ENCODE measurements at places on chromosomes 11 and 22.

DNA sequence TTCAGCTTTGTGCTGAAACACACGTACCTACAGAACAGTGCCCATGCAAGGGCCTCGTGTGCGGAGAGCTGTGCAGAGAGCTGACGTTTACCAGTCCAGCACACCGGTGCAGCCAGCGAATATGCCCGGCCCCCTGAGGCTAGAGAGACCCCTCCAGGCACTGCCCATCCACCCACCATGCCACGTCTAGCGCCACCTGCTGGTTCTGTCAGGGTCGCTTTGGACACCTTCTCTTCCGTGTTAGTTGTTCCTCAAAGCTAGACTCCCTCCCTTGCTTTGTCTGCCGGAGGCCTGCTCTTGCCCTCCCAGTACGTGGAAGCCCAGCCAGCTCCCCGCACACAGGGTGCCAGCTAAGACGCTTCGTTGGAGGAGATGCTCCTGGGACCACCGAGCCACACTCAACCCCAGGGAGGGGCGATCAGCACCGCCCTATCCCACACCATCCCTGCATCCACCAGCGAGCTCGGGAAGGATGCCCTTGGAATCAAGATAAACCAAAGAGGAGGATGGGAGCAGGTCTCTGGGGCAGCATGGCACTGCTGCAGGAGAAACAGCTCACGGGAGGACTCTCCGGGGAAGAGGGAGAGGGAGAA, 43.4 kb downstream of the CPT1A start:
- peaks cover 6% of the 10 kb centered on the region for H3K4me1 ChIP-seq
- peaks cover 34% of the 10 kb centered on the region for H3K36me3 ChIP-seq
- H3K27me3 ChIP-seq, result no peaks in the 10 kb centered on the region
- DNase-seq, result peak; percentile 57

- no peaks in the 10 kb centered on the region for H3K36me3 ChIP-seq
- DNase-seq, result no peak
Measured at GRCh38 chr11:105923807-105924206, 98.2 kb downstream of the MSANTD4 start.

DNA sequence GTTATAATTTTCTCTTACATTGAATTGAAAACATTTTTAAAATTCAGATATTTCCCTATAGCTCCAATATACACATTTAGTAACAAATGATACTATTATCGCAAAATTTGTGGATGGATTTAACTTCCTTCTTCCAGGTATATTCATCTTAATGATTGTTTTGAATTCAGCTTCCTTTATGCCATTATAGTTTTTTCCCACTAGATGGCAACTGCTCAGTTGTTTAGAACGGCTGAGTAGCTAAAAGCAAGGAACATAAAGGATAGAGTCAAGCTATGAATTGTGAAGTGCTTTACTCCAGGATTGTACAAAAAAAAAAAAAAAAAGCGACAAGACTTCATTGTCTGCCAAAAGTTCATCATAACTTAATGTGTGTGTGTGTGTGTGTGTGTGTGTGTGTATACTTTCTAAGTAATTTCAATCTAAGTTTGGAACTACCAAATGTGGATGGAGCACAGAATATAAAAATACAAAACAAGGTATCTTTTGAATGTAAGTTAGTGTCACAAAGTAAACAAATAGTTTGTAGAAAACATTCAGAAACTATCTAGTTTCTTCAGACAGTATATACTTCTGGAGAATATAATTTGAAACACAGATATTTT, 846.4 kb downstream of the DLG2 start:
- H3K4me3 ChIP-seq, result no peak overlapping the region
- no peaks in the 10 kb centered on the region for H3K36me3 ChIP-seq
- H3K4me1 ChIP-seq, result no peaks in the 10 kb centered on the region
- no peak for DNase-seq
- no peaks in the 10 kb centered on the region for H3K27me3 ChIP-seq

DNA sequence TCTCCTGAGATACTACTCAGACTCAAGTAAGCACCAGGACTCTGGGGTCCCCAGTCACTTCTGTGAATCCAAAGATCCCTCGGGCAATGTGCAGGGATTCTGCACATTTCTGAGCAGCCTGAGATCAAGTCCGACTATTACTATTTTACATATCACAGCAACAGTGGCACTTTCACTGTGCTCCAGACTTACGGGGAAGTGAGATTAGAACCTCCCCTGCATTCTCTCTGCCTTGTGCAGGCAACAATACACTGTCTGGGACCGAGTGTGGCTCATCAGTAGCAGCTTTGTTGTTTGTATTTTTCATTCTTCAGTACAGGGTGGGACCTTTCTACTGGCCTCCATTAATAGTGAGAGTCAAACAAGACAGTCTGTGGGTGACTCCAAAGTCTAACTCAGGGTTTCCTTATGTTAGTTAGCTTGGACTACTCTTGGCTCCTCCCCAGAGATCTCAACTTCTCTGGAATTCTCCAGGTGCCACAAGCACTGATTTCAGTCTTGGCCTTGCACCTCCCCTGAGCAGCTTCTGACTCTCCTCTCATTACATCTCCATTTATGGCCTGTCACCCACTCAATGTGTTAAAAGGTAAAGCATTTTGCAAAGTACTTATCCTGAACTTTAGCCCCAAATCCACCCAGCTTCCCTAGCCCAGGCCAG, 76.2 kb upstream of the TOP3B start:
- peaks cover 5% of the 10 kb centered on the region for H3K4me1 ChIP-seq
- H3K4me3 ChIP-seq, result no peak overlapping the region
- no peaks in the 10 kb centered on the region for H3K36me3 ChIP-seq

- H3K4me3 ChIP-seq, result no peak overlapping the region
- H3K27ac ChIP-seq, result no peak overlapping the region
- peaks cover 16% of the 10 kb centered on the region for H3K27me3 ChIP-seq
Measured at GRCh38 chr11:72561856-72562255, 112.4 kb downstream of the PDE2A start.

DNA sequence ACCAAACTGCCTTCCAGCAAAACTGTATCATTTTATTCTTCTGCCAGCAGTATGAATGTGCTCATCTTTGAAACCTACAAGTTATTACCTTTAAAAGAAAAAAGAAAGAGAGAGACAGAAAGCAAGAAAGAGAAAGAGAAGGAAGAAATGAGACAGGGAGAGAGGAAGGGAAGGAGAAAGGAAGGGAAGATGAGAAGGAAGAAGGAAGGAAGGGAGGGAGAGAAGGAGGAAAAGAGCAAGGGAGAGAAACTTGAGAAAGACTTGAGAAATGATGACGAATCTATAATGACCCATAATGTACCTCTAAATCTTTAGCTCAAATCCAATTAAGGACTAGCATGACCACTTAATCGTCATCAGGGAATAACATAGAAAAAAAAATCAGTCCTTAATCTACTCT, 11.4 kb upstream of the JAML start:
- H3K27ac ChIP-seq, result no peak overlapping the region
- DNase-seq, result no peak
- no peaks in the 10 kb centered on the region for H3K36me3 ChIP-seq
- no peak overlapping the region for H3K4me3 ChIP-seq
- peaks cover 14% of the 10 kb centered on the region for H3K4me1 ChIP-seq

DNA sequence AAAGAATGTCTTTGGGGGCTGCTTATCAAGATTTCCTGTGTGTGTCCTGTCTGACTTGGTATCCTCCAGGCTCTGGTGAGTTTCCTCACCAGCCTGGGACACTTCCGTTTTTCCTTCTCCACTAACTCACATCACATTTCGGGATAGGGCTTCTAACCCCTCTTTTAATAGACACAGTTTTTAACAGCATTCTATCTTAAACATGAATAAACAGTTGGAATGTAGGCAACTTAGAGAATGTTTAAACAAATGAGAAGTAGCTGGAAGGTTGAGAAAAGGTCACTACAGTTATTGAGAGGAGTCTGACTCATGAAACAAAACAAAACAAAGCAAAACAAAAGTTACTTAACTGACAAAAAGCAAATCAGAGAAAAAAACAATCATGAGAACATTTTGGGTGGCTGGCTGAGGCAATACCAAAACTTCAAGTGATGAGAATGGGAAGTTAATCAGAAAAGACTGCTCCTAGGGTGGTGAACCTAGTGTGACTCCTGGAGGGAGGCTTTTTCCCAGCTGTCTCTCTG, 64.7 kb upstream of the CTSC start:
- DNase-seq, result no peak
- no peaks in the 10 kb centered on the region for H3K36me3 ChIP-seq
- H3K4me3 ChIP-seq, result no peak overlapping the region
- no peak overlapping the region for H3K27ac ChIP-seq
- no peaks in the 10 kb centered on the region for H3K27me3 ChIP-seq
- no peaks in the 10 kb centered on the region for H3K4me1 ChIP-seq
